AG09319 (cell line): ENCODE measurements at places on chromosomes 2 and 18.

DNA sequence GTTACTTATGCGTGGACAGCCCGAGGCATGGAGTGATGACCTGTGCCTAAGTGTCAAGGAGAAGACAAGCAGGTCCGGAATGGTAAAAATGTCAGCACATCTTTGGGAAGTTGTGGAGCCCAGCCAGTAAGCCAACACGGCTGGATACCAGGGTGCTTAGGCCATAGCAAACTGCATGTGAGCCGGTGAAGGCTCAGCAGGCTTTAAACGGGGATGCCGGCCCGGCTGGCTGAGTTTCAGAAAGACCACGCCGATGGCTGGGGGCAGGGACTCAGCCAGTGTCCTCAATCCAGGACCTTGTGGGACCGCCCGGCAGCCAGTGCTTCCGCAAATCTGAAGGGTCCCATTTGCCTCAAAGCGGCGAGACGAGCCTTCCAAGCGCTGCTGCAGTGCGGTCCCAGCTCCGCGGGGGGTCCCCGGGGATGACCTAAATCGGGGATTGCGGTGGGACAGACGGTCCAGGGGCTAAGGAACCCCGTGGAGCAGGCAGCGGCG is 946 bp upstream of the AGAP1 start:
- no peak for DNase-seq

- DNase-seq = no peak
These were observed 29.0 kb upstream of the SERPINB2 start for GRCh38 chr18:63858456-63858855.

GRCh38 chr2:201466050-201466675 is 14.6 kb downstream of the STRADB start:
- DNase-seq = peak; percentile 46

GRCh38 chr2:152532241-152532640 is 185.0 kb downstream of the PRPF40A start:
- DNase-seq = no peak

GRCh38 chr2:199458009-199458805 is 468 bp upstream of the SATB2 start:
- DNase-seq = no peak
